ENCODE measurements at places on chromosomes 3 and 15.

DNA sequence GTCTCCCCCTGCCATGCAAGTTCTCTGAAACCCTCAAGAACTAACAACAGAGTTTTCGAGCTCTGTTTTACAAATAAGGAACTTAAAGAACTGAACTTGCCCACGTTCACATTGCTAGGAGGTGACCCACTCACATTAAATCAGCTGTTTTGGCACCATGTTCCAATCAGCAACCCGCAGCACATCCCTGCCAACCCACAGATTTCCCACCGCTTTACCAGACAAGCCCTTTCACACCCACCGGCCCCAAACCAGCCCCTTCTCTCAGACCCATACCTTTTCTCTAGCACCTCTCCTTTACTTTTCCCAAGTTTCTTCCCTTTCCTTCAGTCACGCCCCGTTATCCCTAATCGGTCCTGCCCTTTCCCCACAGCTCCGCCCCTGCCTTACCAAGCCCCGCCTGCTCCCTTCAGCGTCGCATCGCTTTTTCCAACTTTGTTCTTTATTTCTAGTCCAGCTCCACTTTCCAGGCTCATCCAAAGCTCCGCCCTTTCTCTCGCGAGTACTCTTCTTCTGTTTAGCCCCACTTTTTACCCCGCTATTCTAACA lies 804 bp upstream of the BRPF1 start:
- no peak for DNase-seq

GRCh38 chr3:122940628-122941086 lies 86.9 kb downstream of the SEMA5B start:
- no peak for DNase-seq

DNA sequence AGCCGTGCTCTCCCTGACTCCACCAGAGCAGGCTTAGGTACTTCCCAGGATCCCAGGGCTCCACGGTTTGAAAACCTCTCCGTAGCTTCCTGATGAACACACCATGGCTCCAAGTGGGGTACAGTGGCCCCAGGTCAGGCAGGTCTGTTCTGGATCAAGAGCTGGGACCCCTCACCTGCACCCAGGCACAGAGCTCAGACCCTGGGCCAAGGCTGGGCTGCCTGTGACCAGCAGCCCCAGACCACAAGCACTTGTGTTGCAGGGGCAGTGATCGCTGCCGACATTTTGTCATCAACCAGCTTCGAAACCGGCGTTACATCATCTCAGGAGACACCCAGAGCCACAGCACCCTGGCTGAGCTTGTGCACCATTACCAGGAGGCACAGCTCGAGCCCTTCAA lies 5.3 kb downstream of the SH2D7 start:
- DNase-seq: no peak

DNA sequence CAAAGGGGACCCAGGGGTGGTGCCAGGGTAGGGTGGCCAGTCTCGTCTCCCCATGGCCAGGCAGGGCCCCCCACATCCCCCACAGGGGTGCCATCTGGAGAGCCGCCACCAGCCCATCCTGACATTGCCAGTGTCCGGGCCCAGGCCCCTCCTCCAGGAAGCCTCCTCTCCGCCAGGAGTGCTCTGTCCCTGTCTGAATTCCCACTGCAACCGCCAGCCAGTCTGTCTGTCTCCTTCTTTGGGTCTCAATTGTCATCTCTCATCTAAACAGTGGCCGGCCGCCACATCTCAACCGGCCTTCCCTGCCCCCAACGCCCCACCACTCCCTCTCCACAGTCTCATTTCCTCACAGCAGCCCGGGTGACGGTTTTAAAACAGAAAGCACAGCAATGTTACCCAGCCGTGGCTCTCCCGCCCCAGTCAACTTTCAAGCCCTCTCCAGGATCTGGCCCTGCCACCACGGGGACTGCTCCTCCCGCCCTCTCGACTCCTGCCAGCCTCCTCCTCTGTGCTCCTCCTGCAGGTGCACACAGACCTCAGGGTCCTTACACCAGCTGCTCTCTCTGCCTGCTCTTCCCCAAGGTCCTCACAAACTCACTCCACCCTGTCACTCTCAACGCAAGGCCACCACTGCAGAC lies 57.0 kb downstream of the IQSEC1 start:
- no peak for DNase-seq

DNA sequence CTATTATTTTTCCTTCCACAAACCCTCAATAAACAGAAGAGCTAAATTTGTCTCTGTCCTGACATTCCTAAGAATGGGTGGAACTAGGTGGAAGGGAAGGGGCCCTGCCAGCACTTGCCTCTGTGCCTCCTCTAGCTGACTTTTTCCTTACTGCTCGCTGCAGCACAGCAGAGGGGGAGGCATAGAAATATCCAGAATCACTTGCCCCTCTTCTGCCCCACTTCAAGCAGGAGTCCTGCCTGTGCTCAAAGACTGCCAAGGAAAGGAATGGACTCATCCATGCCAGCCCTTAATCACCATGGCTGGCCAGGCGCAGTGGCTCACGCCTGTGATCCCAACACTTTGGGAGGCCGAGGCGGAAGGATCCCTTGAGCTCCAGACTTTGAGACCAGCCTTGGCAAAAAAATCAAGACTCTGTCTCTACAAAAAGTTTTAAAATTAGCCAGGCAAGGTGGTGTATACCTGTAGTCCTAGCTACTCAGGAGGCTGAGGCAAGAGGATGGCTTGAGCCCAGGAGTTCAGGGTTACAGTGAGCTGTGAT lies 51.8 kb downstream of the ADCY5 start:
- DNase-seq: no peak

DNA sequence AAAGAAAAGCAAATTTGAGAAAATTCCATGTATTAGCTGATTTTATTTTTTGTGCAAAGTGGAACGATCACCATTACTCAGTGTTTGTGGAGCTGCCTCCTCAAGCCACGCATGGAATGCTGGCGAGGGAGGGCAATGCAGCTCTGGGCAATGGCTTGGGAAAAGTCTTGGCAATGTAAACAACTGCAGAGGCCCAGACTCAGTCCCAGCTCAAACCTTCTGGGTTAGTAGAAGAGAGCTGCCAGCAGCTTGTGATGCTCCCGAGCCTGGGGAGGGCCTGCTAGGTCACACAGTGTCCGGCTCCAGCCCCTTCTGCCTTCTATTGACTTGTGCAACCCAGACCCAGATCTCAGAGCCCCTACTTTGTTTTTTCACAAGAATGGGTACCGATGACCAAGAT lies 4.3 kb downstream of the EPHB1 start:
- DNase-seq: no peak

- no peak for DNase-seq
These were observed 36.8 kb upstream of the TRH start for GRCh38 chr3:129937717-129938116.

- DNase-seq: no peak
These were observed 100.6 kb downstream of the GTPBP8 start for GRCh38 chr3:113091417-113091816.

GRCh38 chr3:193771011-193771652 lies 178.1 kb downstream of the OPA1 start:
- no peak for DNase-seq
